ENCODE measurements at places on chromosomes 11 and 22. TPM values are rescaled to one million over a fixed set of nuclear protein-coding genes. Genes with fewer than 3 reads are reported as not detected.

GRCh38 chr22:42371099-42371498 is 61.1 kb downstream of the NFAM1 start:
- no peak for DNase-seq

The SLC5A12 gene
- not detected for total RNA-seq

- no peak for DNase-seq
Measured at GRCh38 chr11:72535194-72535547, 100.8 kb upstream of the CLPB start.

DNA sequence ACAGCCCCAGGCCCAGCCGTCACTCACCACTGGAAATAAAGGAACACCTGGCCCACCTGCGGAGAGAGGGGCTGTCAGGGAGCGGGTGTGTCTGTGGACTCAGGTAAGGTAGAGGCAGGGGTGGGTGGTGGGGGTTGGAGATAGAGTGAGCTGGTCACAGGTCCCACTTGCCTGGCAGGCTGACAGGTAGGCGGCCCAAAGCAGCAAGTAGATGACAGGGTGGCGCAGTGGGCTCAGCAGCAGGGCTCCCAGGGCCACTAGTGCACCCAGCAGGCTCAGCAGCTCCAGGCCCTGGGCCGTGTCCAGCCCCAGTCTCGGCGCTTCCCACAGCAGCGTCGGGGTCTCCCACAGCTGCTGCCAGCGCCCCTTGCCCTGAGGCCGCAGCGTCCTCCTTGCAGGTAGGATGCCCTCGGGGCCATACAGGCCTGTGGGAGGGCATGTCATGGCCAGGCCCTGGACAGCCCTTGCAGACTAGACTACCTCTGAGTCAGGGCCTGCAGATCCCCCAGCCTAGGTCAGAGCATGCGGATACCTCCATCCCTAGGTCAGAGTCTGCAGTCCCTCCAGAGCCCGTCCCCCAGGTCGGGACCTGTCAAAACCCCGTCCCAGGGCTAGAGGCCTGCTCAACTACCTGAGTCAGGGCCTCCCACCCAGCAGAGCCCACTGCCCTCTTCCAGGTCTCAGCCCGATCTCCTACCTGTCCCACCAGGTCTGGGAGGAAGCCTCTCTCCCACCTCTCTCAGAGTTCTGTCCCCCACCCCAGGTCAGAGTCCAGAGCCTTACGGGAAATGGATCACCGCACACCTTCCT is 686 bp downstream of the LMF2 start:
- DNase-seq, result no peak

The PRR5L gene
- total RNA-seq, result 23.4 TPM

DNA sequence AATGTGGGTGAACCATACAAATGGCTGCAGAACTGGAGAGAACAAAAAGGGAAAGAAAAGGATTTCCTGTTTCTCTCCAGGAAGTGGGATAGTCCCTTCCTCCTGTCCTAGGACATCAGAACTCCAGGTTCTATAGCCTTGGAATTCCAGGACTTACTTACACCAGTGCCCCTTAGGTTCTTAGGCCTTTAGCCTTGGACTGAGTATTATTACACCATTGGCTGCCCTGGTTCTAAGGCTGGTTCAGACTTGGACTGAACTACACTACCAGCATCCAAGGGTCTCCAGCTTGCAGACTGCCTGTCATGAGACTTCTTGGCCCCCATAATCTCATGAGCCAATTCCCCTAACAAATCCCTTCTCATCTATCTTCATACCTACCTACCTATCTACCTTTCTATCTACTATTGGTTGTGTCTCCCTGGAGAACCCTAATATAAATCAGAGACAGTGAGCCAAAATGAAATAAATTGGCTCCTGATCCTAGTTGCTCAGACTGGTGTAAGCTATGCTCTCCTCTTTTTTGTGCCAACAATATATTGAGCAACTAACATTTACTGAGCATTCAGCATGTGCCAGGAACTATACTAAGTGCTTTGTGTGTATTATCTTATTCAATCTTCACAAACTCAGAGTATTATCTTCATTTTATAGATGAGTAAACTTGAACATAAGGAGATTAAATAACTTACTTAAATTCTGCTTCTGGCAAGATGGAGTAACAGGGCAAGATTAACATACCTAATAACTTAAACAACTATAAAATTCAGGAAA is 303.7 kb downstream of the TTC28 start:
- no peak for DNase-seq

The OR10A6 gene
- total RNA-seq, result not detected

DNA sequence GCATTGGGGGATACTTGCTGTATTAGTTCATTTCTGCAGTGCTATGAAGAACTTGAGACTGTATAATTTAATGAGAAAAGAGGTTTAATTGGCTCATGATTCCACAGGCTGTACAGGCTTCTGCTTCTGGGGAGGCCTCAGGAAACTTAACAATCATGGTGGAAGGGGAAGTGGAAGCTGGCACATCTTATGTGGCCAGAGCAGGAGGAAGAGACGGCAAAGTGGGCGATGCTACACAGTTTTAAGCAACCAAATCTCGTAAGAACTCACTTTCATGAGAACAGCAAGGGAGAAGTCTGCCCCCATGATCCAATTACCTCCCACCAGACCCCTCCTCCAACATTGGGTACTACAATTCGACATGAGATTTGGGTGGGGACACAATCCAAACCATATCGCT is 55.1 kb downstream of the TMPRSS5 start:
- DNase-seq, result no peak

- no peak for DNase-seq
Measured at GRCh38 chr11:65663639-65664200, 1.0 kb upstream of the RELA start.

DNA sequence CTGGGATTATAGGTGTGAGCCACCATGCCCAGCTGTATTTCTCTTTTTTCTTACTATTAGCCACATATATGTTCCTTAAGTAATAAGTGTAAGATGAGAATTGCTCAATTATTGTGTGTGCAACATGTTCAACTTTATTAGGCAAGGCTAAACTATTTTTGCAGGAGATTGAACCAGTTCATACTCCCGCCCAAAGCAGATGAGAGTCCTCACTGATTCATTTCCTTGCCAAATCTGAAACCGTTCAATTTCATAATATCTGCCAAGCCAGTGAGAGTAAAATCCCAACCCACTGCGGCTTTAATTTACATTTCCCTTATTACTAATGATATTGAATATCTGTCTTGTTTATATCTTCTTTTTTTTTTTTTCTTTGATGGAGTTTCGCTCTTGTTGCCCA is 48.4 kb downstream of the KCNJ4 start:
- no peak for DNase-seq

The DLG2 gene
- 1.8 TPM for total RNA-seq

- DNase-seq, result no peak
Measured at GRCh38 chr11:128550261-128550821, 37.0 kb downstream of the ETS1 start.

DNA sequence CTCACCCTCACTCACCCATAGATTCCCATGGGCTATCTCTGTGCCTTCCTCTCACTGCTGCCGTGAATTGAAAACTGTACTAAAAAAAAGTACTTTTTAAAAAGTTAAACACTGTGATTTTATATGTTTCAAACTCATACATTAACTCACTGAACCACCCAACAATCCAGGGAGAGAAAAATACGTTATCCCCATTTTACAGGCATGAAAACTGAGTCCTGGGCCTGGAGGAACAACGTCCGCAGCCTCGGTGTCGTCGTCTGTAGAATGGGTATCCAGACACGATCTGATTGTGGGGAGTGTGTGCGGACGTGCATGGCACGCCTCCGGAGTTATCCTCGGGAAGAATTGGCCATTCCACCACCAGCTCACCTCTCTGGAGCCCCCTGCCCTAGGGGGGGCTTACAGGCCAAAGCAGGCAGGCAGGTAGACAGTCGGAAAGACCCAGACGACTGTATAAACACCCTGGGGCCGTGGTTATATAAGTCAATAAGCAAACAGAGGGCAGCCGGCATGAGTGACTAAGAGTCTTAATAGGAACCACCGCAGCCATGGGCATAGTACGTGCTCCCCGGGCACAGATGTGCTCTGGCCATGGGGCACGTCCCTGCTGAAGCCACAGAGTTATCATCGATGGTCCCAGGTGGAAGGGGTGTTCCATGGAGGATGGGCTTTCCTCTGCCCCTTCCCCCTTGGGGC is 7.1 kb upstream of the PDGFB start:
- DNase-seq, result no peak

DNA sequence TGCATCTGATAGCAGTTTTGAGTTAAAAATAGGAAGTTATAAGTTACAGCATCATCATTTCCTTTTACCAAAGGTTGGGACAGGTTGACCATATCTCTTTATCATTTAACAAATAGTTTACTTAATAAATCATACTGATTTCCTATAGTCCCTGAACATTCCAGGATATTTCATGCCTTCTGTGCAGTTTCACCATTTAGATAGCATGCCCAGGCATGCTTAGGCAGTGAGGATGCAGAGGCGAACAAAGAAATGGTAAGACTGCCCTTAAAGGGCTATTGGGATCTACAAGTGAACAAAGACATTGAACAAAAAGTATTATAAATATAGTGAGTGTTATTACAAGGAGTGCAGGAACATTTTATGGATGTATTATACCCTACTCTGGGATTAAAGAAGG is 96.4 kb downstream of the PRMT3 start:
- no peak for DNase-seq

GRCh38 chr22:25780673-25781072 is 38.7 kb downstream of the MYO18B start:
- no peak for DNase-seq
